ENCODE measurements at places on chromosomes 1 and 21.

DNA sequence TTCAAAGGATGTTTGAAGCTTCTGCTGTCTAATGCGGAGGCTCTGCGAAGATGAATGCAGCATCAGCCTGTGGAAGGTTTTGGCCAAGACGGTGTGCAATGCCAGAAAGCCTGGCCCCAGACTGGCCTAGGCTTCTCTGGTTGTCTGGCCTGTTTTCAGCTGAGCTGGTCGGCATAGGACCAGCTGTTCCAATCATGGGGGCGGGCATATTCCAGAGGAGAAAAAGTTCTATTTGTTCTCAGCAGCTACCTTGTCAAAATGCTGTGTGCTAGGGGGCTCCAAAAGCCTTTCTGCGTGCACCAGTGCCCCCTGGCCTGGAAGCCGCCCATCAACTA, 57.6 kb downstream of the TGFB2 start:
- DNase-seq = no peak

GRCh38 chr1:14738235-14738634, 139.8 kb downstream of the KAZN start:
- DNase-seq = no peak

DNA sequence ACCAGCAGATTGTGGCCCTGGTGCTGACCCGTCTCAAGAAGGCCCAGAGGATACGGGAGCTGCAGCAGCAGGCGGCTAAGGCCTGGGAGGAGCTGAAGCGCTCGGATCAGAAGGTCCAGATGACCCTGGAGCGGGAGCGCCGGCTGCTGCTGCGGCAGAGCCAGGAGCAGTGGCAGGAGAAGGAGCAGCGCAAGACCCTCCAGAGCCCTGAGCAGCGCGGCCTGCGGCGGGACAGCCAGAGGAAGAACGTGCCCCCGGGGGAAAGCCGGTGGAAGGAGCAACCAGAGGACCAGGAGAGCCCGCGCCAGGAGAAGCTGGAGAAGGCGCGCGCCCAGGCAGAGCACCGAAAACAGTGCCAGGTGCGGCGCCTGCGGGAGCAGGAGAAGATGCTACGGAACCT, 1.0 kb downstream of the CCDC185 start:
- DNase-seq = no peak

GRCh38 chr1:55378582-55378981, 163.4 kb upstream of the USP24 start:
- DNase-seq = peak; percentile 38

- DNase-seq = no peak
These were observed 194.8 kb downstream of the NFIA start for GRCh38 chr1:61277121-61277690.

GRCh38 chr1:183276386-183277080, 90.5 kb downstream of the LAMC2 start:
- DNase-seq = no peak

DNA sequence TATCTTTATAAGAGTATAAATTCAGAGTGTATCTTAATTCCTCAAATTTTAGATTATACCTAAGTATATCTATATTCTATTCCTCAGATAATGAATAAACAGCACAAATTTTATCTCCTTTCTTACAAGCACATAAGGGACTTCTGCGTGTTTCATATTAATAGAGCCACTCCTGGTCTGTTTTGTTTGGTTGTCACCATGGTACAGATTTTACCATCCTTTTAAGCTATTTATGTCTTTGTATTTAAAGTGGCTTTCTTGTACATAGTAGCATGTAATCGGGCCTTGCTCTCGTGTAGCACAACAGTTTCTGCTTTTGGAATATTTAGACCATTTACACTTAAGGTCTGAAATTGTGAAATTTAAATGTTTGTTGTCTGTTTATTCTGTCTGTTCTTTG, 52.6 kb upstream of the SLC35A3 start:
- DNase-seq = no peak

GRCh38 chr21:39911286-39912199, 44.3 kb downstream of the PCP4 start:
- DNase-seq = no peak

DNA sequence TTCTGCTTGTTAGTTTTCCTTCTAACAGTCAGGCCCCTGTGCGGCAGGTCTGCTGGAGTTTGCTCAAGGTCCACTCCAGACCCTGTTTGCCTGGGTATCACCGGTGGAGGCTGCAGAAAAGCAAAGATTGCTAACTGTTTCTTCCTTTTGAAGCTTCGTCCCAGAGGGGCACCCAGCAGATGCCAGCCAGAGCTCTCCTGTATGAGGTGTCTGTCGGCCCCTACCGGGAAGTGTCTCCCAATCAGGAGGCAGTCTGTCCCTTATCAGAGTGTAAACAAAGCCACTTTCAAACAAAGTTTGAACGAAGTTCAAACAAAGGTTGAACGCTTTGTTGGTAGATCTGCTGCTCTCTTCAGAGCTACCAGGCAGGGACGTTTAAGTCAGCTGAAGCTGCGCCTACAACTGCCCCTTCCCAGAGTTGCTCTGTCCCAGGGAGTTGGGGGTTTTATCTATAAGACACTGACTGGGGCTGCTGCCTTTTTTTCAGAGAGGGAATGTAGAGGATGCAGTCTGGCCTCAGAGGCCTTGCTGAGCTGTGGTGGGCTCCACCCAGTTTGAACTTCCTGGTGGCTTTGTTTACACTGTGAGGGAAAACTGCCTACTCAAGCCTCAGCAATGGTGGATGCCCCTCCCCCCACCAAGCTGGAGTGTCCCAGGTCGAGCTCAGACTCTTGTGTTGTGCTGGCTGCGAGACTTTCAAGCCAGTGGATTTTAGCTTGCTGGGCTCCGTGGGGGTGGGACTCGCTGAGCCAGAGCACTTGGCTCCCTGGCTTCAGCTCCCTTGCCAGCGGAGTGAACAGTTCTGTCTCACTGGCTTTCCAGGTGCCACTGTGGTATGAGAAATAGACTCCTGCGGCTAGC, 401.8 kb downstream of the SRGAP2C start:
- DNase-seq = peak; percentile 37

DNA sequence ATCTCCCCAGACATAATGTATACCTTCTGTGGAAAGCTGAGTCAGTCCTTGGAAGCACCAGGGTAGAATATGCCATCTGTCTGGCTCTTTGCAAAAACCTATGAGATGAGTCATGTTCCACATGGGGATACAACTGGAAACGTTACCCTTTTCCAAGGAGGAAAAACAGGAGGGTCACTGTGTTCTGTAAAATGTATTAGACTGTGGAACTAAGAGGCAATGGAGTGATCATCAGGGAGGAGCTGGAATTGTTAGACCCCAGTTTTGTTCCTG, 16.1 kb upstream of the PSMD4 start:
- no peak for DNase-seq

DNA sequence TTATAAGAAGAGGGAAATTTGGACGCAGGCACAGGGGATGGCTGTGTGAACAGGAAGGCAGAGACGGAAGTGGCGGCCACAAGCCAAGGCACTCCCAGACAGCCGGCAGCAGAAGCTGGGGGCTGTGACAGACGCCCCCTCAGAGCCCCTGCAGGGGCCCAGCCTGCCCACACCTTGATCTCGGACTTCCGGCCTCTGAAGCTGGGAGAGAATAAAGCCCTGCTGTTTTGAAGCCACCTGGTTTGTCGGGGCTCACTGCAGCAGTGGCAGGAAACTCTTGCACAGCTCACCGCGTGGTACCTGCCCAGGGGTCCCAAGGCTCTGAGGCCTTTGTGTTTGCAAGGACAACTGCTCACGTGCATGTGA, 13.7 kb downstream of the MEGF6 start:
- no peak for DNase-seq

- no peak for DNase-seq
These were observed 66.0 kb upstream of the UBE2U start for GRCh38 chr1:64137412-64137803.

DNA sequence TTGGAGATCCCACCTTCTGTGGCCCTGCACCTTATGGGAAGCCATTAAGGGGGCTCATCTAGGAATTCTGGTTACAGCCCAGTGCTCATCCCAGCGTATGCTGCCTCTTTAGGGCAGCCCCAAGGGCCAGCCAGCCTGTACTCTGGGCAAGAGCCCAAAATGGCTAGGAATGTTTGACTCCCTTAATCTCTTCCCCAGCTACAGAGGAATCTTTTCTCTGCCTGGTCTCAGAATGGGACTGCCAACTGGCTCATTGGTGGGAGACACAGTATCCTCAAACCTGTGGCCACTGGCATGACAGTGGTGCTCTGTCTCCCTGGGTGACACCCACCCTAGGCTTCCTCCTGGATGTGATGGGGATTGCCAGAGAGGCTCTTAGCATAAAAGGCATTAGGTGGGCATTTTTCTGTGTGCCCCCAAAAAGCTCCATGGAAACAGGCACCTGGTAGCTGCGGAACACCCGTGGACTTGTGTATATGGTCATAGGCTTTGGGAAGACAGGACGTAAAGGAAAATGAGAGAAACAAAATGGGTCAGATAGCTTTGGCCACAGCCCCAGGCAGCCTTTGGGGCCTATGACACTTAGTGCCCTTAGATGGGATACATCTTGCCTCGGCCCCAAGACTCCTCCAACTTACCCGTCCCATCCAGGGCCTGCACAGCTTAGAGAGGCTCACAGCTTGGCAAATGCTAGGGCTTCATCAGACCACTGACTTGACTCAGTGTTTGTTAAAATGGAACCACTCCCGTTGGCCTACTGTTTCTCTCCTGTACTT, 6.9 kb downstream of the TMEM81 start:
- no peak for DNase-seq

DNA sequence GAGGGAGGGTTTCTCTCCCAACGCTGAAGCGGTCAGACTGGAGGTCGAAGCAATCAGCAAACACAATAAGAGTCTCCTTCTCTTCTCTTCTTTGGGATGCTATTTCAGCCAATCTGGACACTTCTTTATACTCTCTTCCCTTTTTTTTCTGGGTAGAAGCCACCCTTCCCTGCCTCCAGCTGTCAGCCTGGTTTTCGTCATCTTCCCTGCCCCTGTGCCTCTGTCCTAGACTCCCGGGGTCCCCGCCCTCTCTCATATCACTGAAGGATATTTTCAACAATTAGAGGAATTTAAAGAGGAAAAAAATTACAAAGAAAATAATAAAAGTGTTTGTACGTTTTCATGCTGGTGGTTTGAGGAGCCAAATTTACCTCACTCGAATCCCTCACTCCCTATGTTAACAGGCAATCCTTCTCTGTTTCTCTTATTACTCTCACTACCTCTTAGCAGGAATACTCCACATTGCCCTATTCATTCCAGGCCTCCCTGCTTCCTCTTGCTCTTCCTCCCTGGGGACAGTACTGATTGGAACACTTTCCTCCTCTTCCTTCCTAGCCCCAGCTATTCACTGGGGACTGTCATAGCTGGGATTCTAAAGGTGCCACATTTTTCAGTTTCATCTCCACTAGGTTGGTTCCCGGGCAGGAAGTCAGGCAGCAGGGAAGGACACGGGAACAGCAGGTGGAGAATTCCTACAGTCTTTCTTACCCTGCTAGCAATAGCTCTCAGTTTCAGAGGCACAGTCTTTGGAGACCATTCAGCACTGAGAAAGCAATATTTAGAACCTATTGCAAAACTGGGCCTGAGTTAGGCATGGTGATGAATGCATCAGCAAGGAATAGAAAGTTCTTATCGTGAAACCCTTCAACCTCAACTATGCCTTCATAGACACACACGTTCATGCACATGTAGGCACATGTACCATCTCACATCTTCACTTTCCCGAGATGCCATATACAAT, 288.0 kb downstream of the PBX1 start:
- no peak for DNase-seq

DNA sequence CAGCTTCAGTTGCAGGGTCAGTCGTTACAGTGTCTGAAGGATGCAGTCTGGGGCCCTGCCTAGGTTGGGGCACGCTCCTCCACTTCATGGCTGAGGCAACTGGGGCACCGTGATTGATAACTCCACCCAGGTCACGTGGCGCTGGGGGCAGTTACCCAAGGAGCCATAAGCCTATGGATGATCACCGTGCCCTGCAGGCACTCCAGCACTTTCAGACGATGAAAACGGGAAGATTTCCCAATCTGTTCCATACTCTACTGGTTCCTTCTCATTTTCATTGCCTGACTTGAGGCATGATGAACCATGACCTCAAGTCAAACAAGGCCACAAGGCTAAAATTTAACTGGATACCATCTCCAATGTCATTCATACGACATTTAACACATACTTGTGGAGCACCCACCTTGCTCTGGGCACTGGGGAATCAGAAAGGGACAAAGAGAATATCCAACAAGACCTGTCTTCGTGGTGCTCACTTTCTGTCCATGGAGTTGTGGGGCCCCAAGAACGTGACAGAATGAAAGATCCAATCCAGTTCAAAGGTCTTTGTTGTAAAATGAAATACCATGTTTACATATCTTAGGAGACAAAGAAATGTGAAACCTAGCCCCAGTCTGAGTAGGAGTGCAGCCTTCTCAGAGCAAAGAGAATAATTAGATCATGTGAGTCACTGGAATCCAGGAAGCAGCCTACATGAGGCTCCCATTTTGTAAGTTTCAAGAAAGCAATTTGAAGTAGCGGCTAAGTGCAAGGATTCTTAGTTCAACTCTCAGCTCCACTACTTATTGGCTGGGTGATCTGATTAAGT, 39.4 kb upstream of the SPOCD1 start:
- DNase-seq = no peak

GRCh38 chr1:214843281-214843680, 239.3 kb upstream of the KCNK2 start:
- no peak for DNase-seq

DNA sequence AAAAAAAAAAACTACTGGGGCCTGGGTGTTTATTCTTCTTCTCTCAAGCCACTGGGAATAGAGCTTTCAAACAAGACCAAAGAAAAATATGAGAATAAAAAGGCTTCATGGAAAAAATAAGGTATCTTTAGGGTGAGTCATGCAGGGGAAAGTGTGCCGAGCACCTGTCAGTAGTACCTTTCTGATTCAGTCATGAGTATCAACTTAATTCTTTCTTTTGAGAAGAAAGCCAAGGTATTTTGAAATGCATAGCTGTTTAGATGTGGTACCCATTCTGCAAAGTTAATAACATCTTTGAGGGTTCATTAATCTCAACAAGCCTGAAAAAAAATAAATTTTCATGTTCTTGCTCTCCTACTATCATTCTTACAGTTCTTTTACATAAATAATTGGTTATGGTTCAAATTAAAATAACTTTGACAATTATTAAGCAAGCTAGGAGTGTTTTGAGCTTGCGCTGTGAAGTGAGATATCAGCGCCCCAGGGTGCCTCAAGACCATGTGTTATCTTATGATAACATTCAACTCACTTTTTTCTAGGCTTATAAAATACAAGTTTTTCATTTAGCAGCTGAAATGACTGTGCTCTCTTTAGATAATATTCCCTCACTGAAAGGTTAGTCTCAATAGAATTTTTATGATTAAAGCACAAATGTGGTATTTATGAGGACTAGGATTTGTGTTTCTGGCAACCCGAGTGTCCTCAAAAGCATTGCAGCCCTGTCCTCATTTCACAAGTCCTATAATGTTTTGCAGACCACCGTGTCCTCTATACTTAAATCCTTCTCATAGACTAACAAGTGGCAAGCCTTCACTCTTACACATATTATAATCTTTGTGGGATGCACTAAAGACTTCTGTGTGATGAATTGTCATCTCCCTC, 138.6 kb downstream of the SLC44A5 start:
- DNase-seq = peak; percentile 88

GRCh38 chr1:24526940-24527542, 24.4 kb downstream of the RCAN3 start:
- peak; percentile 66 for DNase-seq

Measured in OCI-M1 (cell line).